ENCODE measurements at places on chromosomes 13 and 19.

DNA sequence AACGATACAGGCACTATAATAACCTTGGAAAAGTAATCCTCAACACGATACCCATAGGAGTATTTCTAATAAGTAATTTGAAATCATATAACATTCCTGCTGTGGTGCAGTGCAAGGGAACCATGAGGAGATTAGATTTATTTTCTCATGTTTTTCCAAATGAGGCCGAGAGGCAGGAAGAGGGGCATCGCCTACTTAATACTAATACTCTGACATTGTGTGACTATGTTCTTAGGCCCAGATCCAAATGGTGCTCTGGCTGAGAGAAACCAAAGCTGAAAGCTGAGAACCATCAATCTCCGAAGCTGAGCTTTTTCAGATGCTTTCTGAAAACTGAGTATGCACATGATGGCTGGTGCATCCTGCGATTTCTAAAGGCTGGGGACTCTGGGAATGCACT is 248.0 kb upstream of the MAB21L1 start:
- DNase-seq, result no peak

DNA sequence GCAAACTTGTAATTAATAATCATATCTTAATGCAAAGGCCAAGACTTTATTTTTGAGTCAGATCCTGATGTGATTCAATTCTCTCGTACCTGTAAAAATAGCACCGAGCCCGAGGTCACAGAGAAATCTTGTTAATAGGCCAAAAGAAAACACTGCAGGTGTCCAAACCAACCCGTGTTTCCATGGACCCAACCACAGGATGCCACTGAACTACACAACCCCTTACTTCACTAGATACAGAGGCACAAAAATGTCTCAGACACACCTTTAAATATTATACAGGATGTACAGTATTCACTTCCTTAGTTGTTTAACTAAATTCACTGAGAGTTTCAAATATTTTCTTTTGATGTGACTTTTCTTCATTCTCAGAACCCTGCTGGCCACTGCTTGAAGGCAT is 530.9 kb downstream of the MYO16 start:
- no peak for DNase-seq

GRCh38 chr13:97124915-97125809 is 97.0 kb upstream of the MBNL2 start:
- DNase-seq, result no peak

GRCh38 chr19:17948514-17948900 is 15.7 kb downstream of the CCDC124 start:
- DNase-seq, result no peak

DNA sequence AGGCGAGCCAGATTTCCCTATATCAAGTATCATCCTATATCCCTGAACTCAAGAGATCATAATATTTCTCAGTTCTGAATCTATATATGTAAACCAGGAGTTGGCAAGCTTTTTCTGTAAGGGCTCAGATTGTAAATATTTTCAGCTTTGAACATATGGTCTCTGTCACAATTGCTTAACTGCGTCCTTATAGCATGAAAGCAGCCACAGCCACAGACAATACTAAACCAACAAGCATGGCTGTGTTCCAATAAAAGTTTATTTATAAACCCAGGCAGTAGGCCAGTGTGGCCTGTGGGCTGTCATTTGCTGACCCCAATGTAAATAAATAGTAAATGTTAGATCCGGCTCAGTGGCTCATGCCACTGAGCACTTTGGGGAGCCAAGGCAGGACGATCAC is 12.2 kb upstream of the MYH14 start:
- DNase-seq, result no peak

- no peak for DNase-seq
Observed at GRCh38 chr13:110015253-110015652, 228.9 kb upstream of the IRS2 start.

DNA sequence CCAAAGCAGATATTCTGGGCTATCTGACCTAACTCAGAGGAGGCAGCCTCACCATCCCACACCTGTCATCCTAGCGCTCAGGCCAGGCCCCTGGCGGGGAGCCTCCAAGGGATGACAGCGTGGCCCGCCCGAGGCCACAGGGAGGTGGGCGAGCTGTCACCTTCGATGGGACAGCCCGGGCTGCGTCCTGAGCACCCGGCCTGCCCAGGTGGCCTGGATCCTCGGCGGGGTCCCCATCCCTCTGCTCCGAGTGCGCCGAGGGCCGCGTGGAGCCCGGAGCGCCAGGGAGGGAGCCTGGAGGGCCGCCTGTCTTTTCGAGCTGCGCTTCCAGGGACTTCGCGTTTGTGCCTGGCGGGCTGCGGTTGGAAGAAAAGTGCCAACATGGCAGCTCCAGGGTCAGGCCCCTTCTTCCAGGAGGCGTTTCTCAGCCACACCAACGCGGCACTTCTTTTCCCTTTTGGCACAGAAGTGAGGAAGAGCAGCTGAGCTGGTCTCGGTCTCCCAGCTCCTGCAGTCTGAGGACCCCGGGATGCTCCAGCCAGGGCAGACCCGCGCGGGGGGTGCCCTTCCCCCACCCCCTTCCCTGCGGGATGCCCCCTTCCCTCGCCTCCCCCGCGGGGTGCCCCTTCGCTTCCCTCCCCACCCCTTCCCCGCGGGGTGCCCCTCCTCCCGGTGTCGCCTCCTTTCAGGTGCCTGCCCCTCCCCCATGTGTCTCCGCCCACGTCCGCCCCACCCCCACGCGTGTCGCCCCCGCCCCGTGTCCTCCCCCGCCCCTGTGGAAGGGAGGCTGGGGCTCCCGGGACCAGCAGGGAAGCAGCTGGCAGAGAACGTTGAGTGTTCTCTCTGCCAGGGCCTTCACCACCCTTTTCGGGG is 42.3 kb downstream of the GJA3 start:
- peak; percentile 26 for DNase-seq

- DNase-seq, result peak; percentile 44
Observed at GRCh38 chr19:6076675-6077463, 33.4 kb downstream of the RFX2 start.

GRCh38 chr13:80259159-80259558 is 81.8 kb downstream of the SPRY2 start:
- DNase-seq, result no peak

GRCh38 chr19:39701291-39701690 is 3.0 kb upstream of the LGALS14 start:
- DNase-seq, result no peak

DNA sequence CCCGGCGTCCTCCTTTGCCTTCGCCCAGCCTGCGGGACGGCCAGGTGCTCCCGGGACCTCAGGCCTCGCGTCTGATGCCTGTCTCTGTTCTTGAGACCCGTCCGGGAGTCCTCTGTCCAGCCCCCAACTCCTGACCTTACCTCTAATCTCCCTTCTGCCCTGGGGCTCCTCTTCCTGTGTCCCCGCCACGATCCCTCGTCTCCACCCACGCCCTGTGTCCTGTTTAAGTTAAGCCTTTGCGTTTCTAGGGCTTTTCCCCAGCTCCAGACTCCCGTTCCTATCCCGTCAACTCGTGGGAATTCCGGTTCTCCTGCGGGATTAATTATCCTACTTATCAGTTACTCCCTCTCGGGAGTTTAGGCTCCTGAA is 686 bp downstream of the LENG8 start:
- no peak for DNase-seq

DNA sequence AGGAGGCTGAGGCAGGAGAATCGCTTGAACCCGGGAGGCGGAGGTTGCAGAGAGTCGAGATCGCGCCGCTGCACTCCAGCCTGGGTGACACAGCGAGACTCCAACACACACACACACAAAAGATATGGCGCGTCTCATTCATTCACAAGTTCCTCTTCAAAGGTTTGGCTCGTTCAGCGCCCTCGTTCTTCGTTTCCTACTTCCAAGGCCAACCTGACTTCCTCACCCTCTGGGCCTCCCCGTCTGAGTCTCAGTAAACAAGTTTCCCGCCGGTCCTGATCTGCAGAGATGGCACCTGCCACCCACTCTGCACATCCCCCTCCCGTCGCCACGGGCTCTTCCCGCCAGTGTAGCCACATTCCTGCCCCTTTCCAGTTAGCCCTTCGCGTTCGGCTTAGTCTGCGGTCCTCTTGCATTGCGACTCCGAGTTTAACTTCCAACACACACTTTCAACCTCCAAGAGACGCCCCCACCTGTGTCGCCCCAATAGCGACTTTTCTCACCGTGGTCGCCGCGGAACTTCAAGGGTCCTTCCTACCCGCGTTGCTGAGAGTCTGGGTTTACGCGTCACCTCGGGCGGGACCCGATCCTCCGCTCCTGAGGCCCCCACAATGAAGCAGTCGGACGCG is 1.3 kb upstream of the BSG start:
- DNase-seq, result no peak

GRCh38 chr19:45924891-45925447 is 10.4 kb upstream of the NANOS2 start:
- no peak for DNase-seq

DNA sequence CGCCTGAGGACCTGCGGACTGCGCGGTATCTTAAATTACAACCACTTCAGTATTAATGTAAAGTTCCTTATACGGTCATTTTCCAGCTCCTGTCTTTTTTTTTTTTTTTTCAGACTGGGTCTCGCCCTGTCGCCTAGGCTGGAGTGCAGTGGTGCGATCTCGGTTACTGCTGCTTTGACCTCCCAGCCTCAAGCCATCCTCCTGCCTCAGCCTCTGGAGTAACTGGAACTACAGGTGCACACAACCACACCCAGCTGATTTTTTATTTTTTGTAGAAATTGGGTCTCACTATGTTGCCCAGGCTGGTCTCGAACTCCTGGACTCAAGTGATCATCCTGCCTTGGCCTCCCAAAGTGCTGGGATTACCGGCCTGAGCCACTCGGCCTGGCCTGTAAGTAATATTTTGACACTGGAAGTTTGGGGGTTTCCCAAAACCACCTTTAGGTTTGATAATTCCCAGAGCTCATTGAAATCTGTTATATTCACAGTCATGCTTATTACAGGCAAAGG is 406 bp upstream of the EID2B start:
- no peak for DNase-seq

GRCh38 chr19:30955112-30956104 is 393.8 kb downstream of the TSHZ3 start:
- no peak for DNase-seq

GRCh38 chr13:51025245-51025905 is 85.7 kb downstream of the C13orf42 start:
- DNase-seq, result no peak

DNA sequence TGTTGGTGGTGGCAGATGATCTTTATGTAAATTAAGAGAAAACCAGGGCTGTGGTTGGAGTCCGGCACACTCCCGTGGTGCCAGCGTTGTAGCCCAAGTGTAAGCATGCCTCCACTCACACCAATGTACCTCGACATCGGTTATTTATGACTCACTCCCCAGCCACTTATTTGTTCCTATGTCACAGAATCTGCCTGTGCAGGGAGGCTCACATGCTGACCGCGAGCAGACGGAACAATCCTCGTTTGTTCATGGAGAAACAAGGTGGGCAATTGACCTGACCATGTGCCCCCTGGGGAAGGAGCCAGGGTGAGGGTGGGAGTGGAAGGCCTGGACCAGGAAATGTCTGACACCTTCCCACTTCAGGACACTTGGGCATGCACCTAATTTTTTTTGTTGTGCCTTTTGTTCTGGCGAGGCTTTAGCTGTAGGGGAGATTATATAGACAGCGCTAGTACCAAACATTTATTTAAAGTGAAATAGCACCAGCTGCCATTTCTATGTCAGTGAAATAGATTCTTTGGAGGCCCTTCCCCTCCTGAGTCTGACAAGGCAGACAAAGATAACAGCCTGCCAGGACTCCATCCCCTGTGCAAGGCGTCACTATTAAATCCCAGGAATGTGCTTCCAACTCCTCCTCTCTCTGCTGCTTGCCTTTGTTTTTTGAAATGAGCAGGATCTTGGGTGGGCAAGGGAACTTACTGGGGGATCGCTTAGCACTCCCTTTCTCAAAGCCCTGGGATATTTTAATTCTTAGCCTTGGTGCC is 394.2 kb downstream of the FGF9 start:
- DNase-seq, result no peak

GRCh38 chr19:58037927-58038687 is 4.3 kb downstream of the ZSCAN1 start:
- DNase-seq, result no peak

DNA sequence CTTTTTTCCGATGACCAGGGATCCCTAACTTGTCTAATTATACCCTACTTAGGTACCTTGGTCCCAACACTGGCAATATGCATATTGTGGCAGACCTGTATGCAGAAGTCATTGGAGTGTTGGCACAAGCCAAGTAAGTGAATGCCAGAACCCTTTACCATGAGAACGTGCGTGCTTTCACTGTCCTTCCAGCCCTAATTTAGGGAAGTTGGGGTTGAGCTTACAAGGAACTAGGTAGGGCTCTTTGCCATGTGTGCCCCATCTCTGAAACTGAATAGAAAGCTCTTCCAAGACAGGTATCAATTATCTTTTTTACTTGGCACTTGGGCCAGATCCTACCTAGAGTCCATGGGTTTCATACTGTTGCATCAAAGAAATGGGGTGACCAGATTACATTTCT is 93.2 kb downstream of the FRY start:
- no peak for DNase-seq

DNA sequence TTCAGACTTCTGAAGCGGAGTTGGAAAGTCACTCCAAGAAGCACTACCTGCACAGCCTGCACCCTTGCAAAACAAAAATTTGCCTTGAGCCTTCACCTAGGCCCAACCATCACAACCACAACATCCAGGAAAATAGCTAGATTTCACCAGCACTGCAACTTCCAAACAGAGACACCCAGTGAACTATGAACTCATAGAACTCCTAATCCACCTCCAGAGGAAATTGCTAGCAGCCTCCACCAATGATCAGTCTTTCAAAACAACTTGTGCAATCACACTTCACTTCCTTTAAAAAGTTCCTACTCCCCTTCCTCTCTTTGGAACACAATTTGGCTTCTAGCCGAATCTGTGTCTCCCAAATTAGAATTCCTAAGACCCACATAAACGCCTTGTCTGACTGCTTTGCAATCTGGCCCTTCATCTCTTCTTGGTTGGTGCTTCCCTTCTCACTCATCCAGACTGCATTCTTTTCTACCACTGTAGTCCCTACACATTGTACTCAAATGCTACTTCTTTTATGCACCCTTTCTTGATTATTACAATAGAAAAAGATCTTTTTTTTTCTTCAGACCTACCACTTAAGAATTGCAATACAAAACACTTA is 489.2 kb upstream of the ARGLU1 start:
- DNase-seq, result no peak

- DNase-seq, result no peak
Observed at GRCh38 chr19:58544591-58545285, 874 bp downstream of the TRIM28 start.

DNA sequence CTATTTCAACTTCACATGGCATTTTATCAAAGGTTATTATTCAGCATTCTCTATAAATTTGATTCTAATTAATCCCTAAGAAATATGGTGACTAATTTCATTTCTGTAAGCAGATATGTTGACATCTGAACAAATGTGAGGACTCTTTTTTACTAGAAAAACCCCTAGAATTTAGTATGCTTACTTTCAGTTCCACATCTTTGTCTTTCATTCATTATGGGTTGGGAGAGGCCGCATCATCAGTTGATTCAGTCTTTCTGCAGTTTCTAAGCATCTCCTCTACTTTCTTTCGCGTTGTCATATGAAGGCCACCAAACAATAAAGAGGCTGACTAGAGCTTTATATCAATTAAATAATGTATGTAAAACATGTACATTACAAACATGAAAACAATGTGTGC is 55.4 kb upstream of the MTIF3 start:
- DNase-seq, result no peak

- DNase-seq, result no peak
Observed at GRCh38 chr19:45008552-45008951, 7.3 kb downstream of the RELB start.

GRCh38 chr19:13022859-13023636 is 27.8 kb downstream of the NFIX start:
- peak; percentile 82 for DNase-seq
